ENCODE measurements at places on chromosomes 2 and 18. TPM values are rescaled to one million over a fixed set of nuclear protein-coding genes. Genes with fewer than 3 reads are reported as not detected.

DNA sequence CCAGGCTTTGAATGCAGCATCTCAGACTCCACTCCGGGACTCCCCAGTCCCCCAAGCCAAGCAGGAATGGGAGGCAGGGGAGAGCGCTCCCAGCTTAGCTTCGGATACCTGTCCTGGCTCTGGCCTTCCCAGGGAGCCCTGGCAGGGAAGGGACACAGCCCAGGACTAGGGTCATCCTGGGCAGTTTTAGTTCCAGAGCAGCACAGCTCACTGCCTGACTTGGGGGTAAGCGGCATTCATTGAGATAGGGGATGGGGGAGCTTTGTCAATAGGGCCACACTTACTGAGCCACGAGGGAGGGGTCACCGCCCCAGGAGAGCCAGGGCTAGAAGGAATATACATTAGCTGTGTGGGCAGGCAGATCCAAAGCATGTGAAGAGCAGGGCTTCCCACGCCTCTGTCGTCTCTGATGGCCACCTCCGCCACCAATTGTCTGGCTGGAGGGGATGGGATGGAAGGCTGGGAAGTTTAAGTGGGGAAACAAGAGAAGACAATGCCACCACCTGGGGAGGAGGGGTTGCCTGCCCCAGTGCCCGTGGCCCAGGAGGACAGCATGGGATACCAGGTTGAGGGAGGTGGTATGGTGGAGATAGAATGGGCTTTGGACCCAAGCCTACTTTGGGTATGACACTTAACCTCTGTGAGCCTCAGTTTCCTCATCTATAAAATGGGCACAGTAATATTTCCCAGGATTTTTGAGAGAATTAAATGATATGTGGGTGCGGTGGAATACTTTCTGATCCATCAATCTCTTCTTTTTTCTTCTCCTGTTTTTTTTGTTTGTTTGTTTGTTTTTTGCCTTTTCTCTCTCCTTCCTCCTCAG, 40.2 kb downstream of the SCTR start:
- no peak overlapping the region for H3K4me3 ChIP-seq
- peaks cover 29% of the 10 kb centered on the region for H3K27me3 ChIP-seq
- DNase-seq, result no peak

DNA sequence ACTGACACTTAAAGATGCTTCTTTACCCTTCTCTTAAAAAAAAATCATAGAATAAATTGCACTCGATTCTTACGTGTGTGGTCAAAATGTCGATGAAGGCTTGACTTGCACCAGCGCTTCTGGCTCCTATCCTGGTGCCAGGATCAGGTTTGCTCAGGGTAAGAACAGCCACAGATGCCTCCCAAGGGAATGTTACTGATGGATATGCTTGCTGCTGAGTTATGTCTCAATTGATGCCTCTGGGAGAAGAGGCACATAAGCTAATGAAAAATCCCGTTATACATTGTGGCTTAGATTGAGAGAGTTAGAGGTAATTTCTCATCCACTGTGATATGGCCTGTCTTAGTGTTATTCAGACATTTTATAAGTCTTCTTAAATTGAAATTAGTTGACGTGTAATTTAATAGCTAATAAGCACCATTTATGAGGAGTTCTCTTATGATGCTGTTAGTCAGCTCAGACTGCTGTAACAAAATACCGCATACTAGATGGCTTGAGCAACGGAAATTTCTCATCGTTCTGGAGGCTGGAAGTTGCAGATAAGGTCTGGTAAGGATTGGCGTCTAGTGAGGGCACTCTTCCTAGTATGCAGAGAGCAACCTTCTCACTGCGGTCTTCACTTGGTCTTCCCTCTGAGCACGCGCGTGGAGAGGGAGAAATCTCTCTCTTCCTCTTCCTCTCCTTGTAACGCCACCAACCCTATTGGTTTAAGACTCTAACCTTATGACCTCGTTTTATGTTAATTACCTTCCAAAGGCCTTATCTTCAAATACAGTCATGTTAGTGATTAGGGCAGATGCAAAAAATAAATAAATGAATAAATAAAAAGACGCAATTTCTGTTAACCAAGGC, 116.6 kb upstream of the NOSTRIN start:
- H3K27ac ChIP-seq, result no peak overlapping the region
- no peak overlapping the region for H3K4me3 ChIP-seq
- H3K4me1 ChIP-seq, result peaks cover 6% of the 10 kb centered on the region
- DNase-seq, result no peak

AKAIN1 gene
- total RNA-seq, result not detected

- no peaks in the 10 kb centered on the region for H3K4me1 ChIP-seq
- DNase-seq, result peak; percentile 10
- H3K27me3 ChIP-seq, result no peaks in the 10 kb centered on the region
- no peak overlapping the region for H3K27ac ChIP-seq
- no peak overlapping the region for H3K4me3 ChIP-seq
- no peaks in the 10 kb centered on the region for H3K36me3 ChIP-seq
Measured at GRCh38 chr2:186058614-186059013, 320.0 kb downstream of the FSIP2 start.

DNA sequence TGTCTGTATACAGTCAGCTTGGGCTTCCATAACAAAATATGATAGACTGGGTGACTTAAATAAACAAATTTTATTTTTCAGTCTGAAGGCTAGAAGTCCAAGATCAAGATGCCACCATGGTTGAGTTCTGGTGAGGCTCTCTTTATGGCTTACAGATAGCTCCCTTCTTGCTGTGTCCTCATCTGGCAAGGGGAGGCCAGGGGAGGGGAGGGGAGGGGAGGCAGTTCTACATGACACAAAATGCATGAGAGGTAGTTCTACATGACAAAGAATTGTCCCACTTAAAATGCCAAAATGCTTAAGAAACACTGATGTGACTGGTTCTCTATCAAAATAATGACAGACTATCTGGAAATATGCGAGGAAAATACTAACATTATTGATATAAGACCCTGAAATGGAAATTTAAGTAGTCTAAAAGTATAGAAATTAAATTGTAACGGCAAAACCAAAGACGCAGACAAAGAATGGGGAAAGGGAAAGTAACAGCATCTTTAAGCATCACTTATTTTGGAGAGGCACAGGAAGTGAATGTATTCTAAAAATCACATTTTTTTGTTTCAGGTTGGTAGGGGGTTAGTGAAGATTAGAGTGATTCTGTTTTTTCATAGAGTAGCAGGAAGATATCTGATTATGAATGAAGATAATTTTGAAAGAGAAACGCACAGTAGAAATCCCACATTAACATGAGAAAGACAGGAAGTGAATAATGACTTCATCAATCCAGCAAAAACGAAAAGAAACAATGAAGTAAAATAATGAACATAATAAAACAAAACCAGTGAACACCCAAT, 131.4 kb downstream of the STRN start:
- no peaks in the 10 kb centered on the region for H3K36me3 ChIP-seq
- no peaks in the 10 kb centered on the region for H3K4me1 ChIP-seq
- H3K27me3 ChIP-seq, result no peaks in the 10 kb centered on the region
- H3K27ac ChIP-seq, result no peak overlapping the region
- H3K4me3 ChIP-seq, result no peak overlapping the region

DNA sequence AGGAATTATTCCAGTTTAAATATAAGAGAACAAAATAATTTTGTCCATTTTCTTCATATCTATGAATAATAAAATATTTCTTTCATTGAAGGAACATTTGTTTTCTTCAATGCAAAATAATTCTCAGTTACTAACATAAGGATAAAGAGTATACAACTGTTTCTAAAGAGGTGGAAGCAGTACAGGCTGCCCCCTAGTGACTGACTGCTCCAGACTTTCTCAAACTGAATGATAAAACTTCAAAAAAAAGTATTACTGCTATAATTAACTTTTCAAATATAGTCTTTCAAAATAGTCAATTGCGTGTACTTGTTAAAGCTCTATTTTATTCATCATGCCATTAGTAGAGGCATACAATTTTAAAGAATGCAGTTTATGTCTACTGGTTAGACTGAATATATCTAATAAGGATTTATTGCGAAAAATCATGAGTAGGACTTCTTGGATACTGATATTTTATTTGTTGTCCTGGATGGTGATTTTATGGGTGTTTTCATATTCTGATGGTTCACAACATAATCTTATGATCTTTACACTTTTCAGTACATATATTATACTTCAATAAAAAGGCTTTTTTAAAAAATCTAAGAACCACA, 100.1 kb downstream of the WDPCP start:
- peak; percentile 46 for DNase-seq
- no peak overlapping the region for H3K27ac ChIP-seq
- H3K36me3 ChIP-seq, result no peaks in the 10 kb centered on the region
- H3K4me3 ChIP-seq, result no peak overlapping the region
- H3K4me1 ChIP-seq, result no peaks in the 10 kb centered on the region

- H3K27me3 ChIP-seq, result no peaks in the 10 kb centered on the region
- H3K4me3 ChIP-seq, result peak overlapping the region; percentile 91
- peaks cover under 1% of the 10 kb centered on the region for H3K4me1 ChIP-seq
- no peak for DNase-seq
- no peaks in the 10 kb centered on the region for H3K36me3 ChIP-seq
Measured at GRCh38 chr2:177391822-177392372, 676 bp upstream of the AGPS start.

DNA sequence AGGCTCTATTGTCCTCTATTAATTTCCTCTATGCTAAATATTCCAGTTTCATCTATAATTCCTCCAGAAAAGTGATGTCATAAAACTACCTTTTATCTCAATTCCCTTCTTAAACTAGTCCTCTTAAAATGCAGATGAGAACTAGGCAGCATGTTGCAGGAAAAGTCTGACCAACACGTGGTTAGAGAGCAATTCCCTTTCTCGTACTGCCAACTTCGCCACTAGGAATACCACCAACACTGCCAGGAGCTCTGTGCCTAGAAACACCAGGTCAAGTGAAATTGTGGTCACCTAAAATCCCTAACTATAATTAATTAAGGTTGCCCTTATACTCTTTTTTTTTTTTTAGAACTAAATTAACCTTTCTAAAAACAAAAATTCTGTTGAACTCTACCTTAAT, 127.7 kb downstream of the PPP1R1C start:
- no peaks in the 10 kb centered on the region for H3K36me3 ChIP-seq
- no peak for DNase-seq
- H3K27me3 ChIP-seq, result no peaks in the 10 kb centered on the region
- no peak overlapping the region for H3K4me3 ChIP-seq

EPHA4 gene
- total RNA-seq, result 111 TPM

GRCh38 chr2:110998311-110998710, 122.4 kb upstream of the BCL2L11 start:
- DNase-seq, result no peak
- no peak overlapping the region for H3K27ac ChIP-seq
- H3K36me3 ChIP-seq, result no peaks in the 10 kb centered on the region
- peaks cover 16% of the 10 kb centered on the region for H3K27me3 ChIP-seq

Data from IMR-90 (cell line).